CD4-positive, alpha-beta T cell treated with Interleukin-12 subunit alpha and Interleukin-12 subunit beta, for 1 hour (primary cell): ENCODE measurements at places on chromosomes 12 and 14.
A peak's percentile ranks its signal among the peaks of the same experiment; 100 is the strongest.

- no peak for DNase-seq
These were observed 29.6 kb downstream of the NUDT4 start for GRCh38 chr12:93407054-93407962.

DNA sequence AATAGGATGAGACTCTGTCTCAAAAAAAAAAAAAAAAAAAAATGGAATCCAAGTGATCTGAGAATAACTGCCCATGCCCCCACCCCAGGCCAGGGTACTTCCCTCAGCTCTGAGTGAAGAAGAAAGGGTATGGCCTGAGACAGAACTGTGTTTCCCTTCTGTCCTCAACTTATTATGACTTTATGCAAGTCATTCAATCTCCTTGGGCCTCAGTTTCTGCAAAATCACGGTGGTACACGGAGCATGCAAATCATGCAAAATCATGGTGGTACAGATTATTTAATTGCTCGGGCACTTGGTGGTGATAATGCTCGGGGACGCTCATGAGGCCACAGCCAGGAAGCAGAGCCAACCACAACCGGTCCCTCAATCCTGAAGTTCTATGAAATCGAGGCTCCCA, 56.5 kb upstream of the TBX3 start:
- no peak for DNase-seq

- DNase-seq: no peak
These were observed 113.4 kb upstream of the DYRK2 start for GRCh38 chr12:67535176-67535575.

- no peak for DNase-seq
These were observed 886 bp upstream of the METTL17 start for GRCh38 chr14:20988717-20989470.

DNA sequence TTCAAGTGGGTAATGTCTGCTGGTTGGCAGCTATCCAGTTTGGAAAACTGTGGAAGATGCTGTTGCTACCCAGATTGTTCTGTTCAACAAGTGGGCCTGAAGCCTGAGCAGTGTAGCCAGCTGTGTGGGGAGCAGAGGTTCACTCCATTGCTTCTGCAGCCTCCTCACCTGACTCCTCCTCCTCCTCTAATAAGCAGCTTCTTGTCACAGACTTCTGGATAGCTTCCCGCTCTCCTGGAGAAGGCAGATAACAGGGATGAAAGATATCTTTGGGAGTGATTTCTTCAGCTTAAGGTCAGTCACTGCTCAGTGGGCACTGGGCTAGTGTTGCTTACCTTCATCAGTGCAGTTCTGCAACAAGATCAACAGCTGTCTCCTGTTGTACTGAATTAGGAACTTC, 2.0 kb downstream of the POP5 start:
- DNase-seq: no peak

GRCh38 chr14:71789005-71789404, 143.2 kb upstream of the RGS6 start:
- no peak for DNase-seq

DNA sequence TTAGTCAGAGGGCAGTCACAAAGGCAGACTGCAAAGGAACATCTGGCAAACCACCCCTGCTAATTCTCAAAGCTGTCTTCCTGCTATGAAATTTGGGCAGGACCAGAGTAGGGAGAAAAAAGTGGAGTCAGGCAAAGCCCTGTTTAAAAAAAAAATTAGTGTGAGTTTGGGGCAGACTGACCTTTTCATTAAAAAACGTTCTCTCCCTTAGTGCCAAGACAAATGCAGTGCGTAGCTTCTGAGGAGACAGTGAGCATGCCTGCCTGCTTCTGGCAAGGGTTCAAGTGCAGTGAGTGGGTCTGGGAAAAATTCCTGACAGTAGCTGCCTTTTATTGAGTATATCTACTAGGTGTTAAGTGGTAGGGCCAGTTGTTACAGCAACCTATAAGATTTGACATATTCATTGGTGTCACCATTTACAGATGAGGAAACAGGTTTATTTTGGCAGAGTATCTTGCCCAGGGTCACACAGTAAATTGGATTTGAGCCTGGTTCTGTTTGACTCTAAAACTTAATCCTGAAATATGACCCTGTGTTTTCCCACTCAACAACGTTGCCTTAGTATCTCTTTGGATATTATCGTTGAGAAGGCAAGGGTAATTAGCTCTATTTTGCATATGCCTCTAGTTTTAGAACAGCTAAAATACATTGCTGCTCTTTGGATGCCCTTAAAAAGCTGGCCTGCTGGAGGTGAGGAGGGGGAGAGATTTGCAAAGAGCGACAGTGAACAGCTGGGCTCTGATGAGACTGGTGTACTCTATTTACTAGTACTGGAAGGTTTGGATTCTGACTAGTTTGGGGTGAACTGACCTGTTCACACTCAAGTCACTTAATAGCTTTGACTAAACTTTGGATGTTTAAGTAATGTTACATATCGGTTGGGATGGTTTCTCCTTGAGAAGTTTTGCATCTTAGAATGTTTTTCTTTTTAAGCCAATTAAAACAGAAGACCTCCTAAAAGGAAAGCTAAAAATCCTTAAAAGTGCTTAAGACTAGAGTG, 72.8 kb downstream of the PAPOLA start:
- no peak for DNase-seq

GRCh38 chr14:35854696-35855270, 28.6 kb downstream of the BRMS1L start:
- DNase-seq: no peak

DNA sequence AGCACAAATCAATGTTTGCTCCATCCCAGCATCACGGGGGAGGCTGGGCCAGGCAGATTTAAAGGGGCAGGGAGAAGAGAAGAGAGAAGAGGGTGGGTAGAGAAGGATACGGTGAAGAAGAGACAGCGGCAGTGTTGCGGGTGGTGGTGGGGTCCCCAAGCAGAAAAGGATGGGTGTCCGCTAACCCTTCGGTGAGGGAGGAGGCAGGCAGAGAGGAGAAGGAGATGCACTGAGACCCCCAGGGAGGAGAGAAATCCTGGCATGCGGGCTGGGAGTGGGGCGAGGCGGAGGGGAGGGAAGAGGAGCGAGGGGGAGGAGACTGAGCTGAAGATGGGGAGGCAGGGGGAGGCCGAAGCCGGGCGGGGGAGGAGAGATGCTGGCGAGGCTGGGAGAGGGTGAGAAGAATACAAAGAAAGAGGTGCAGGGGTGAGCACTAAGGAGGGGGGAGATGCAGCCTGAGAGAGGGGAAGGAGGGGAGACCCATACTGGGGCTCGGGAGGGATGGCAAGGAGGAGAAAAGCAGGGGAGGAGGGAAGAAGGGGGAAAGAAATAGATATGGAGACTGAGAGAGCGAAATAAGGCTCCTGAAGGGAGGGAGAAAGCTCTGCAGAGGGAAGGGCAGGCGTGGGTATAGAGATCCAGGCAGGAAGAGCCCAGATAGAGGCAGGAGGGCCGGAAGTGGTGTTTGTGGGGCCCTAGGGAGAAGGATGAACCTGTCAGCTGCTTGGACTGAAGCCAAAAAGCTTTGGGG, at the start of gene JPH4:
TSS of gene JPH4 (minus strand) at position 231 of the 751 bp plus-strand sequence. CDS start 1,337 bp downstream, outside the sequence.
- no peak for DNase-seq

DNA sequence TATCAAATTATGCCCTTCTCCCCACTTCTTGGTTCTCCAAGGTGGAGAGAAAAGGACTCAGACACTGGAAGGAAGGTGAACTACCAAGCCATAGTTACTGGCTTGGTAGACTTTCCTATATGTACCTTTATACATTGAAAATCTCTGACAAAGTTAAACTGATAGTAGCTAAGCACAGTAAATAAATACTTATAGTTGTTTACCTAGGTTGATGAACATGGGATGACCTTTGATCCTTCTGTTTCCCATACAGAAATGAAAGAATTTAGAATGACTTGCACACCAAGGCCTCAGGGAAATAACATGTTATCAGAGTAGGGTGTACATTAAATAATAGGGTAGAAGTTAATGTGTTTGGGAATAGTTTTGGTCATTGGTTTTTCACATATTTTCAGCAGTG, 6.7 kb downstream of the ARHGAP5 start:
- no peak for DNase-seq

GRCh38 chr14:36057452-36058116, 118.9 kb downstream of the PTCSC3 start:
- DNase-seq: no peak

DNA sequence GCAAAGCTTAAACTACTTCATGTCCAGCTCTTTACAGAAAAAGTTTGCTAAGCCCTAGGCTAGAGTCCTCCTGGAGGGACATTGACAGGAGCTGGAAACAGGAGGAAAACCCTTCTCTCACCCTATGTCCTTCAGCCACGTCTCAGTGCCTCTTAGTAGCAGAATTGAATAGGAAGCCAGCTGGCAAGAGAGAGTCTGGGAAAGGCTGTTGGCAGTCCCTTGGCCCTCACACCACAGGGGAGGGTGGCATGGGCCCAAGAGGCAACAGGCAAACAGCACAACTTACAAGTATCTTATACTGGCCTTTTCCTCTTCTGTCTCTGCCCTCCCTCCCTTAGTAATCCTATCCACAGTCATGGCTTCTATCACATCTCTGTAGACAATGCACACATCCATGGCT, 27.7 kb upstream of the DHRS2 start:
- DNase-seq: no peak

- DNase-seq: no peak
These were observed 59.6 kb upstream of the NCOR2 start for GRCh38 chr12:124626971-124627411.

GRCh38 chr14:64656986-64657385, 47.2 kb upstream of the PLEKHG3 start:
- DNase-seq: no peak

- DNase-seq: peak; percentile 60
These were observed 67.0 kb downstream of the PRKCH start for GRCh38 chr14:61388173-61388975.

- DNase-seq: no peak
These were observed 27.6 kb downstream of the NT5DC3 start for GRCh38 chr12:103813426-103813825.
